Aorta (tissue), 5 donors: ENCODE measurements at places on chromosomes 4 and X. TPM values are rescaled to one million over a fixed set of nuclear protein-coding genes. Genes with fewer than 3 reads are reported as not detected.

GRCh38 chr4:144831971-144832370 is 186.0 kb downstream of the HHIP start:
- no peaks in the 10 kb centered on the region for H3K27me3 ChIP-seq
- H3K4me1 ChIP-seq, result no peaks in the 10 kb centered on the region
- no peak overlapping the region for H3K27ac ChIP-seq
- no peaks in the 10 kb centered on the region for H3K36me3 ChIP-seq

Gene PLXNB3
- 18.7 TPM for total RNA-seq

- H3K4me3 ChIP-seq, result no peak overlapping the region
- no peaks in the 10 kb centered on the region for H3K36me3 ChIP-seq
- peaks cover 3% of the 10 kb centered on the region for H3K27me3 ChIP-seq
- no peak for DNase-seq
Measured at GRCh38 chr4:154911097-154911496, 130.0 kb downstream of the RBM46 start.

DNA sequence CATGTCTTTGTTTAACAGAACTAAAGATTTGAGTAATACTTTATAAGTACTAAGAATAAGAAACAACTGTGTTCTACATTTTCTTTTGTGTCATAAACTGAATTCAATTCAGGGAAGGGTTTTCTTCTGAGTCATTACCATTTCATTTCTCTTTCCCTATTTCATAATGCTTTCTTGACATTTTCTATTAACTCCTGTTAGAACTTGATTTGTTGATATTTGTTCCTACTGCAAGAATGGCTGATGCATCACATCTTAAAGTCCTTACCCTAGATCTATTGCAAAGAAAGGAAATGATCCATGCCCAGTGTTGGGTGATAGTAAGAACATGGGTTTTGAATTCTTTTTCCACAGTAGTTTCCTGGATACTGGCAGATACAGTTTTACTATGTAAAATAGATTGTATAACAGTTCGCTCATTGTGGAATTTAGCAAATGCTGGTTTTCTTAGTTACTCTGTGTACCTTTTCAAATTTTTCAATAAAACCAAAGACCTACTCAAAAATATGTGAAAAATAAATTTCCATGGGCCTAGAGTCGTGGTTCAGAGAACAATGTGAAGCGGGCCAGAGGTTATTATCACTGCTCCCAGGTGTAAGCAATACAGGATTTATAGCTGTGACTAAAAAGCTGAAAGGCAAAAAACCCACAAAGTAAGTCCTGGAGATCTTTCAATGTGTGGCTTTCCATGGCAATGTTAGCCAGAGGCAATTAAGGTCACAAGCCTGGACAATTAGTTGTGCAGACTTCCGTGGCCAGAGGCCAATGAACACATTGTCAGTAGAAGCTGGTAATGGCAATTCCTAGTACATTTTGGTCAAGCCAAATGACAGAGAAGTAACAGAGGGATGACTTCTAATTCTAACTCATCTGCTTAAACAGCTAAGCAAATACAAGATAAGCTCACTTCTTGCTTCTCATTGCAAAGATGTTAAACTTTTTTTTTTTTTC is 127.3 kb upstream of the FAT4 start:
- H3K4me3 ChIP-seq, result no peak overlapping the region
- DNase-seq, result no peak
- H3K27ac ChIP-seq, result no peak overlapping the region
- no peaks in the 10 kb centered on the region for H3K36me3 ChIP-seq
- no peaks in the 10 kb centered on the region for H3K27me3 ChIP-seq

DNA sequence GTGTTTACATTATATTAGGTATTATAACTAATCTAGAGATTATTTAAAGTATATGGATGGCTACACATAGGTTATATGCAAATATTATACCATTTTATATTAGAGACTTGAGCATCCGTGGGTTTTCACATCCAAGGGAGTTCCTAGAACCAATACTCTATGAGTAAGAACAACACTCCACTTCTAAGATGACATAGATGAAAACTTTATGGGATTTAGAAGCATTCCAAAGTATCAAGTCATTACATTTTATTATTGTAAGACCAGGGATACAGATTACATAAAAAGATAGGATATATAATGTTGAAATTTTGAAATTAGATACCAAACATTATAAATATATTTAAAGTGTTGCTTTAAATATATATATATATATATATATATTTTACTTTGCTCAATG is 207.0 kb downstream of the NAP1L3 start:
- H3K27me3 ChIP-seq, result no peaks in the 10 kb centered on the region
- no peaks in the 10 kb centered on the region for H3K36me3 ChIP-seq
- H3K4me1 ChIP-seq, result no peaks in the 10 kb centered on the region
- H3K4me3 ChIP-seq, result no peak overlapping the region
- DNase-seq, result no peak
- no peak overlapping the region for H3K27ac ChIP-seq

DNA sequence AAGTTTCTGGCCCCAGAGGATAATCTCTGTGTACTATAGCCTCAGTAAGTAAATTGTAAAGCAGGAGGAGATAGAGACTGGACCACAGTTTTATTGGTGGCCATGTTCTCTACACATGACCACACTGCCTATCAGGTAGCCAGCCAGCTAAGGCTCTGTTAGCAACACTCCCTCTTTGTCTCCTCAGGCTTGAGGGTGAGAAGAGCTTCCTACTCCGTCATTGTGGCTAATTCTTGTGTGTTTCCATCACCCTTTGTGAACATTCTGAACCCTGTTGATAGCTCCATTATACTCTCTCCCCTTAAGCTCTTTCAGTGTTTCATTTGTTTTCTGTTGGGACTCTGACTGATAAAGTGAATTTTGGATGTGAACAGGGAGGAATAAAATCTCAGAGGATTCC is 233.4 kb downstream of the CFAP299 start:
- H3K27ac ChIP-seq, result no peak overlapping the region
- H3K4me3 ChIP-seq, result no peak overlapping the region
- H3K4me1 ChIP-seq, result no peaks in the 10 kb centered on the region
- H3K36me3 ChIP-seq, result no peaks in the 10 kb centered on the region
- H3K27me3 ChIP-seq, result no peaks in the 10 kb centered on the region
- no peak for DNase-seq

DNA sequence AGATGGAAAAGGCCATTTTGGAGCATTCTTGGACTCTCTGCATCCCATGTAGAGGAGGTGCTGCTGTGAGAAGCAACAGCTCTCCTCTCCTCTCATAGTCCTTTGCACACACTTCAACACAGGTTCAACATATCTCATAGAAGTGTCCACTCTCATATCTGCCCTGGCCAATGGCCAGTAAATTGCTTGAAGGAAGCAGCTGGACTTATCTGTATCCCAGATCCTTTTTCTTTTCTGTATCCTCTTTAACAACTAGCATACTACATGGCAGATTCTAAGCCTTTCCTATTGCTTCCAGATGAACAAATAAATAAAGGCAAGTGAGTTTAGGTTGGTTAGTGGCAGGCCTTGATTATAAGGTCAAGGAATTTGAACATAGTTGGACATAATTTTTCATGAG is 122.0 kb downstream of the HS6ST2 start:
- H3K4me3 ChIP-seq, result no peak overlapping the region
- no peaks in the 10 kb centered on the region for H3K4me1 ChIP-seq
- no peaks in the 10 kb centered on the region for H3K27me3 ChIP-seq
- no peak overlapping the region for H3K27ac ChIP-seq
- H3K36me3 ChIP-seq, result no peaks in the 10 kb centered on the region

DNA sequence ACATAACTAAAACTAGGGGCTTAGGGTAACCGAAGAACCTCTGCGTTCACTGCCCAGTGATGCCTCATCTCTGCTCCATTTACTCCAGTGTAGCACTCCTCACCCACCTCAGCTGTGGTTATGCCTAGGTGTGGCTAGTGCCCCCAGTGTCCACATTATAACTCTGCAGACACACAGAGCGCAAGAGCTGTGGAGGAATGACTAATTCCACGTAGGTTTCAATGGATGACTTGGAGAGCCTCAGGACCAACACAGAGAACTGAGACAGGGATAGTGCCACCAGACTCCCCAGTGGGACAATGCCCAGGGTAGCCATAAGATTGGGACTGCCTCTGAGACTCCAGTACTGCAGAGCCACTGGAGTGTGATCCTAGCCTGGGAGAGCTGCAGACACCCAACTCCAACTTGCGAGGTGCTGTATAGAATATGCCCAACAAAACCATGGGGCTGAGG is 542.4 kb upstream of the DIPK2B start:
- no peak for DNase-seq
- H3K36me3 ChIP-seq, result no peaks in the 10 kb centered on the region

- H3K36me3 ChIP-seq, result peaks cover 12% of the 10 kb centered on the region
- no peak overlapping the region for H3K27ac ChIP-seq
- H3K27me3 ChIP-seq, result no peaks in the 10 kb centered on the region
- DNase-seq, result no peak
Measured at GRCh38 chr4:48898733-48899431, 7.7 kb downstream of the OCIAD2 start.

Gene CCNG2
- total RNA-seq, result 54.2 TPM

Gene GLRB
- 7.7 TPM for total RNA-seq

DNA sequence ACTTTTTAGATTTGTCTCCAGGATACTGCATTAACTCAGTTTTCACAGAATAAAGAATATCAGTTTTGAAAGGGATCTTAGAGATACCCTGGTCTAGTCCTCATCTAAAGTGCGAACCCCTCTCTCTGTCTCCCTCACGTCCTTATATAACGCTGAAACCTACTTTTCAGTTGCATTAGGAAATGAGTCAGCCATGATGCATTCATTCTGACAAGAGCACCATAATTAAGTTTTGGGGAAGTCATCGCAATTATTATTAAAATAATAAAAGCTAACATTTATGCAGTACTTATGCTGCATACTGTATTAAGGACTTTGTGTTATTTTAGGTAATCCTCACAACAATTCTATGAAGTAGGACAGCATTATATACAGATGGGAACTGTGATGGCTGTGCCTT is 116.1 kb downstream of the REELD1 start:
- DNase-seq, result no peak
- no peak overlapping the region for H3K4me3 ChIP-seq
- H3K4me1 ChIP-seq, result peaks cover 3% of the 10 kb centered on the region
- H3K36me3 ChIP-seq, result no peaks in the 10 kb centered on the region

DNA sequence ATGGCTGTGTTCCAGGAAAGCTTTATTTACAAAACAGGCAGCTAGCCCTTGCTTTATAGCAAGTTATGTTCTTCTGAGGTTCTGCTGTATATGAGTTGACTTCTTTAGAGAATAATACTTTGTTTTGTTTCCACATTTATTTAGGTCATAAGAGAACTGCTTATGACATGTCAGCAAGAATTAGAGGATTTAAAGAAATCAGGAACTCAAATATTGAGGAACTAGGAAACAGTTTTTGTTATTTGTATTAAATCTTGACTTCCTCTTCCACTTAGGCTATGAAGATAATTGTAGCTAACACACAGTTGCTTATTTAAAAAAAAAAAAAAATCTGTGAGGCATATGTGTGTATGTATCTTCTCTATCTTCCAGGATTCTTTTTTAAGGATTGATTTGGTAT is 14.3 kb downstream of the ZRSR2 start:
- H3K4me3 ChIP-seq, result no peak overlapping the region

DNA sequence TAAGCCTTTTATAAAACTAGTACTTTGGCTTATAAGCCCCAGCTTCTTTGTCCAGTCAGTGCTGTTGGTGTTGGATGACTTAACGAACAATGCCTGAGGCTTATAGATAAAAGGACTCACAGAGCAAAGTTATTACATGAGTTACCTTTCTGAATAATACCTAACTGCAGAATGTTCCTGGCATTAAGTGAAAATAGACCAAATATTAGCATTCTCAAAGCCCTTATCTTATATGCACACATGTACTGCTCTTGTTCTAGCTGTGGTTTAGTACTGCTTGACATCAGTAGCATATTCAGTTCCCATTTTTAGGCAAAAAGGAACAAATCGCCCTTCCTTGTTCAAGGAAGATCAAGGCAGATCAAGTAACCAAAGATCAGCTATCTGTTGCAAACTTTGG is 131.6 kb downstream of the ZNF330 start:
- no peaks in the 10 kb centered on the region for H3K27me3 ChIP-seq
- DNase-seq, result no peak
- no peak overlapping the region for H3K27ac ChIP-seq
- H3K4me1 ChIP-seq, result no peaks in the 10 kb centered on the region
